Naive thymus-derived CD8-positive, alpha-beta T cell (primary cell): ENCODE measurements at places on chromosomes 13 and 19.

DNA sequence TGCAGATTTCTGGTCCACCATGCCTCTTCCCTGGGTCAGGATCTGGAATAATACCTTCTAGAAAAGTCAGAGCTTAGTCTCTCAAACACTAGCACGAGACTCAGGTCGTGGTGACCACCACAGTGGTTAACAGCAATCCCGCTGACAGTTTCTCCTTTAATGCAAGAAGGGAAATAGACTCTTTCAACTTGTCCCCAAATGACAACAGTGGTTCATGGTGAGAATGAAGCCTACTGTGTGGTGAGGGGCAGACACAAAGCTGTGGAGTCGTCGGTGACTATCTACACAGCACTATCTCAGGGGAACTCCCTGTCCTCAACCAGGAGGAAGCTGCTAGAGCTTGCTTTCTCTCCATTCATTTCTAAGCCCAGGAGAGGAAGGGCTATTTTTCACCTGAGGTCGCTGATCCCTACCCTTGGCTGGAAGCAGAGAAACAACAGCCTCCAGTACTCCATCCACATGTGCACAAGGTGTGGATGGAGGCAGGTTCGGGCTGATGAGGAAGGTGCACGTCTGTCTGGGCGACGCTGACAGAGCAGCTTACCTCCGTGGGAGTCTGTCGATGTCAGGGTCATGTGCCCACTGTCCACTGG is 72.4 kb downstream of the STK24 start:
- no peak for DNase-seq

DNA sequence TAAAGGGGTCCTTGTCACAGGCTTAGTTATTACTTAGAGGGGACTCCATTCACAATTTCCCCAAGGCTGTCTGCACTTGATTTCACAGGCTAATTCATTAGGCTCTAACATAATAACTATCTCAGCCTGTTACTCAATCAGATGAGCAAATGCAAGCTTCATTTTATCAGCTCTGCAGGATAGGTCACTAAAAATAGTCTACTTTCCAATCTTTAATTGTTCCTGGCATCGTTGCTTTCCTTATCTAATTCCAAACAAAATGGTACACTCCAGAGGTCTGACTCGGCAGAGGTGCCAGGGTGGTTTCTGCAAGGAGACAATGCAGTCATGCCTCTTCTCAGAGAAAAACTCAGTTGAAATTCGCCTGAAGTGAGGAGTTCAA is 69.7 kb upstream of the SLC15A1 start:
- no peak for DNase-seq

DNA sequence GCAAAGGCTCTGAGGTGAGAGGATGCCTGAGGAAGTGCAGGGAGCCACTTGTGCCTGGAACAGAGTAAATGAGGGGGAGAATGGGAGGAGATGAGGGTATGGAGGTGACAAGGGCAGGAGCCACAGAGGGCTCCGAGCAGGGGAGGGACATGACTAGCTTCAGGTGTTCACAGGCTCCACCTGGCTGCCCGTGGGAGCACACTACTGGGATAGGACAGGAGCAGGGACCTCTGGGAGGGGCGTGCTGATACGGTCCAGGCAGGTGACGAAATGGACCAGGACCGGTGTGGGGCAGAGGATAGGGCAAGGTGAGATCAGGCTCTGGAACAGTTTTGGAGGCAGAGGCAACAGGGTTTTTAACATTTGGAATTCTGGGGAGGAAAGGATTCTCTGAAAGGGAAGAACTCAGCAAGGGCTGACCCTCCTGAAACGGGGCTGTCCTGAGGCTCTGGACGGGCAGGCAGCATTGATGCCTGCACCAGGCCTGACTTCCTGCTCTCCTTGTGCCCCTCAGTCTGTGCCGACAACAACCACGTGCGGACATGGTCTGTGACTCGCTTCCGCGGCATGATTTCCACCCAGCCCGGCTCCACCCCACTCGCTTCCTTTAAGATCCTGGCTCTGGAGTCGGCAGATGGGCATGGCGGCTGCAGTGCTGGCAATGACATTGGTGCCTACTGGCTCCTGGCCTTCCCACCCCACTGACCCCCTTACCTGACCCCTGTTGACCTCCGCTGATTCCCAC is 11.6 kb downstream of the SHKBP1 start:
- DNase-seq, result no peak

- DNase-seq, result no peak
Measured at GRCh38 chr13:114145256-114145655, 12.8 kb upstream of the RASA3 start.

DNA sequence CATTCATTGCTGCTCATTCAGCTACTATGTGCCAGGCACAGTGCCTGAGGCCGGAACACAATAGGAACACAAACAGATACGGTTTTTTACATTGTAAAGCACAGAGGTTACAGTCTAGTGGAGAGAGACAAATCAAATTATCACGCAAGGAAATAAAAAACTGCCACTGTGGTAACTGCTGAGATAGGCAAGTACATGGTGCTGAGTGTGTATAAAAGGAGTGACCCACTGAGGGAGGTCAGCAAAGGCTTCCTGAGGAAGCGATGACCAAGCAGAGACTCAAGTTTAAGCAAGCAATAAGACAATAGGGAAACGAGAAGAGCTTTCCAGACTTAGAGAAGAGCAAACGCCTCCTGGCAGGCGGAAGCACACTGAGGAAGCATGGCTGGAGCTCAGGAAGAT is 56.4 kb downstream of the NUFIP1 start:
- DNase-seq, result no peak

DNA sequence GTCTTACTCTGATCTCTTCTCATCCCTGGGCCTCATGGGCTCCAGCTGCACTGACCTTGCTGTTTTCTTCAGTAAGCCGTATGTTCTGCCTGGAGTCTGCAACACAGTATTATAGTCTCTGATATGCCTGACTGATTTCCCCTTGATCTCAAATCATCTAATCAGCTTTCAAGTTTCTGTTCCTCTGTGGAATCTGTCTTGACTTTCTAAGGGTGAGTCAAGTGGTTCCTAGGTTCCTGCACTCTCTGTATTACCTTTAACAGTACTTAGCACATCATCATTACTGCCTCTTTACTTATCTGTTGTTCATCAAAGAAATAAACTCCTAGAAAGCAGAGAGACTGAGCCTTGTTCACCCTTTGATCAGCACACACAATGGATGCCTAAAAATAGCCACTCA is 350.7 kb downstream of the LMO7 start:
- no peak for DNase-seq

- no peak for DNase-seq
Measured at GRCh38 chr13:59745392-59745788, 418.3 kb downstream of the DIAPH3 start.

DNA sequence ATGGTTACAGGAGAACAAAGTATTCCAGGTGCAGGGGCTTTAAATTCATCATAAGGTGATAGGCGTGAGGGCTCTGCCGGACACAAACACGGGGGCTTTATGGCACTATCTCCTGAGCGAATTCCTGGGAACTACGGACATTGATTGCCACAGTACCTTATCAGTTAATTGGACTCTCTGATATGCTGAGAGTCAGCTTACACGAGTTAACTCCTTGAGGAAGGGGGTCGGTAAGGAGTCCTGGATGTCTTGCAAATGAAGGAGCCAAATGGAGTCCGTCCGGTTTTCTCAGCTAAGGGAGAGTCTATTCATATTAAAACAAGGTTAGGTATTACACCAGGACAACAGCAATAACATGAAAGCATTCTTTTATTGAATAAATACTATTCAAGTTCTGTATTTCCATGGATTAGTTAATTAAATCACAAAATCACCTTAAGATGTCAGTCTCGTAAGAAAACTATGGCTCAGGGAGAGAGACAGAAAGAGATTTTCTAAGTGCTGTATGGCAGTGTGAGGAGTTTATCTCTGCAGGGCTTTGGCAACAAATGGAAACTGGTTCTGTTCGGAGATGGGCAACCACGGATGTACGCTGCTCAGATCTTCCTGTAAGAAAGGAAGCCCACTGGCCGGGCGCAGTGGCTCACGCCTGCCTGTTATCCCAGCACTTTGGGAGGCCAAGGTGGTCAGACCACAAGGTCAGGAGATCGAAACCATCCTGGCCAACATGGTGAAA is 26.2 kb upstream of the HIF3A start:
- DNase-seq, result no peak

- no peak for DNase-seq
Measured at GRCh38 chr13:38180670-38181069, 169.0 kb upstream of the UFM1 start.

DNA sequence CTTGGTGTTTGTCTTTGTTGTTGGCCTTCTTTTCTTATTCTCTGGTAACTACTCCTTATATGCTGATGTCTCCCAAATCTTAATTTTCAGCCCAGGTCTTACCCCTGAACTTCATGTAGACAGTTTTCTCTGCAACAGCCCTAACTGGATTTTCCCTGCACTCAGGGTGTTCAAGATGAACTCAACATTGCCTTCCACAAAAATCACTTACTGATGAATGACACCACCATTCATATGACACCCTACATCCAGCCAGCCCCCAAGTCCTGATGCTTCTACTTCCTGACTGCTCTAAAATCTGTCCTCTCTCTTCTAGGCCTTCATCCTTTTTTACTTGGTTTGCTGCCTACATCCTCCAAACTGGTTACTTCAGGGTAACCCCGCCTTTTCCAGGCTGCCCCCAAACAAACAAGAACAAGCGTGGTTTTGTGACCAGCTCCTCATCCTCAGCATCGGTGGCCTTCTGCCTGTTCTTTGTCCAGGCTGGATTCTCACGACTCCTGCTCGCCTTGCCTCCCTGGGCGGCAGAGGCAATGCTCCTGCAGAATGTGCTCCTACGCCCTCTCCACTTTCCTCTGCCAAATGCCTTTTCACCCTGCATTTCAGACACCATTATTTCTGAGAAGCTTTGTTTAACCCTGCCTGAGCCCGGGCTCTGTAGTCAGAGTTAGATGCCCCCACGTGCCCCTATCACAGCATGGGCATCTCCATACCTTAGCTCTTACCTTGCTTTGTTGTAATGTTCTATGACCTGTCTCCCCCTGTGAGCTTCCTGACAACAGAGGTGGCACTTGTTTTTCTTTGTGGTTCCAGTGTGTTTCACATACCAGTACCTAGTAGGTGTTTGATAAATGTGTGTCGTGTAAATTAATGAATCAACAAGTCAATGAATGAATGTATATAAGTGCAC is 61.8 kb downstream of the WDFY2 start:
- DNase-seq, result peak; percentile 32
